ENCODE measurements at places on chromosomes 7 and 10. TPM values are rescaled to one million over a fixed set of nuclear protein-coding genes. Genes with fewer than 3 reads are reported as not detected.

Gene CPED1
- 27.6 TPM for total RNA-seq

Gene SPOCK2
- total RNA-seq = 2.6 TPM

Gene CRTAC1
- total RNA-seq = 27.0 TPM

Gene PSMC2
- total RNA-seq = 96.1 TPM

Gene CARD11
- total RNA-seq = 4.8 TPM

Gene FKBP6
- not detected for total RNA-seq

DNA sequence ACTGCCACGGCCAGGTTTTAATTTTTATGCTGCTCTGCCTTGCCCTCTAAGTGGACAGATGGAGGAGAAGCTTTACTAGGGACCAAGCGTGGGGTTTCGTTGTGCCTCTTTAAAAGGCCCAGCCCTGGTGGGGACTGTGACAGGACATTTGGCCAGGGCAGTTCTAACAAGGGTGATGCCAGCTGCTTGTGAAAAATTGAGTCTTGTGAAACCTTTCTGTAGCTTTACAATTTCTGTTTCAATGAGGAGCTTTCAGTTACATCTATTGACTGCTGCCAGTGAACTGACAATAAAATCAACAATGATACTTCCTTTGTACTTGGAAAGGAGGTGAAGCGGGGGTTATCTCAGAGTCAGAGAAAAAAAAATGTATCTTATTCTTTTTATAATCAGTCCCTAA lies 233.1 kb upstream of the CSTF2T start:
- DNase-seq = no peak

- no peak for DNase-seq
Observed at GRCh38 chr10:58265249-58265648, 2.4 kb downstream of the IPMK start.

DNA sequence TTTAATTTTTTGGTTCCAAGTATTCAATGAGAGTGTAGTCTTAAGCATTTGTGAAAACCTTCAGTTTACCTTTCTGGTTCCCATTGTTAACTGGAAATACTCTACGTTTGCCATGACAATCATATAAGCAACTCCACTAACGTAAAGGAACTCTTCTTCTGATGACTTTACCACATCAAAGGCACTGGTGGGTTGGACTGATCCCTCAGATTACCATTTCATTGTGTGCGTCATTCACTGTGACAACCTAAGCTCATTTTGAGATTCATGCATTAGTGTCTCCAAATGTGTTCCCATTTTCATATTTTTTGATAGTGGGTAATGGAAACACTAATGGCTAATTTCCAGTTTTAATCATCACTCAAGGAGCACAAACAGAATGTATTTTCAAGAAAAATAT lies 119.9 kb upstream of the COL1A2 start:
- no peak for DNase-seq

DNA sequence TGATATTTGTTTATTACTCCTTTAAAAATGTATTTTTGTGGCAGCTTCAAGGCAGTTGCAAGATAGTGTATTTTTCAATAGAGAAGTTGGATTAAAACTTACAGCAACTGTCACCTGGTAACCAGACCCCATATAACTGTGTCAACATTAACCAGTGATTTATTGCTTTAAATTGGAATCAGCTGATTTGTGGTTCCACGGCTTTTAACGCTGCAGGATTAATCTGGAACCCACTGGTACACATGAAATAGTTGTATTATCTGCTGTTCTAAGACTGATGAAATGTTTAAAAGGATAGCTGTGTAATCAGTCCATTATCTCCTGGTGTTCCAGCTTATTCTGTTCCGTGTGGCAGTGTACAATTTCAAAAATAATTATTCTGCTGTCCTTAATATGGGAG lies 180.2 kb downstream of the CELF2 start:
- DNase-seq = no peak

GRCh38 chr10:79058899-79059841 lies 9.6 kb upstream of the ZMIZ1 start:
- DNase-seq = no peak

GRCh38 chr7:130197094-130197493 lies 8.1 kb downstream of the TMEM209 start:
- no peak for DNase-seq

GRCh38 chr7:41294556-41295454 lies 408.1 kb downstream of the INHBA start:
- DNase-seq = no peak

DNA sequence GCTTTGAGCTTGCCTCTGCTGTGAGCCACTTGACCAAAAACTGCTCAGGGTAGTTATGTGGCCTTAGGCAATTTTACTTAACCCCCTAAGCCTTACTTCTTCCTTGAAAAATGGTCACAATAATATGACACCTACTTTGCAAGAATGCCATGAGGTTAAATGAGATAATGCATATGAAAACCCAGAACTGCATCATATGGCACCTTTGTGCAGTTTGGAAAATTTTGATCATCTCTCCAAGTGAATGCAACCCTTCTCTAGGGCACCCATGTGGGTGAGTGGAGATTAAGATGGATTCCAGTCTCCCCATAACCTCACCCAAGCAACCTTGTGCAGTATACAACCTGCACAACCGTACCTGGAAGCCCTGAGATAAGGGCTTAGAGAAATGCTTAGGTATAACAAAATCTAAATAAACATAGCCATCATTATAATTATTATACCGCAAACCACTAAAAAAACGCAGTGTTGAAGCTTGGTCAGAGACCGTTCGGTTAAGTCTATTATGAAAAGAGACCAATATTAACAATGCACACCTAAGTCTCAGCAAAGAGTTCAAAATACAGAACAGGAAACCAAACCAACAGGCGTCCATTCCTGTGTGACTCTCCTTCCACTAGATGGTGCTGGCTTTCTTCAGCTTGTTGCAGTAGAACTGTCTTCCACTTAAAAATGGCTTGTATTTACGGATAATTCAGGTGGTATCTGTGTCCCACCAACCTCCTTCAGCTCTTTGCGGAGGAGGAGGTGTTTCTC lies 21.0 kb upstream of the ASB15 start:
- DNase-seq = no peak

DNA sequence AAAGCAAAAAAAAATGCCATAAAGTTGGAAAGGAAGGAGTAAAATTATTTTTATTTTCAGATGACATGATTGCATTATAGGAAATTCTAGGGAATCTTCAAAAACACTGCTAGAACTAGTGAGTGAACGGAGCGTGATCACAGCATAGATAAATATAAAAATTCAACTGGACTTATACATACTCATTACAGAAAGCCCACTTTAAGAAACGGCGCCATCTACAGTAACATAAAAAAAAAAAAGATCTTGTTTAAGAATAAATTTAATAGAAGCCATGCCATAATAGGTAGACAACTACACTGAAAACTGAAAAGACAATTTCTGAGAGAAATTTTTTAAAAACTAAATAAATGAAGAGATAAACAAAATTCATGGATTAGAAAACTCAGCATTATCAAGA lies 623.1 kb upstream of the MGMT start:
- DNase-seq = no peak

DNA sequence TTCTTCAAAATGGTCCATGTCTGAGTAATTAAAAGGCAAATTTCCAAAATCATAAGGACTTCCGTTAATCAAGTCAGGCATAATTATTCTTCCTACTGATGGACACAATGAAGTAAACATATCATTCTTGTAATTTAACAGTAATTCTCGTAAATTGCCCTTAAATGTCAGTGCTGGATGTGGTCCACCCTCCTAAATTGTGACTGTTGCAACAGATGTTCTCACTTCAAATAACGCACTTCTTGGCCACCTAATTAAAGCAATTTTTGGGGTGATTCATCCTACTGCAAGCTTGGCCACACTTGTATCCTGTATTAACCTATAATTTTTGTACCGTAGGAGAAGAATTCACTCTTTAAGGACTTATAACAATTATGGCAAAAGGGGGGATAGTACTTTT lies 1.9 kb downstream of the COL1A2 start:
- DNase-seq = peak; percentile 38

DNA sequence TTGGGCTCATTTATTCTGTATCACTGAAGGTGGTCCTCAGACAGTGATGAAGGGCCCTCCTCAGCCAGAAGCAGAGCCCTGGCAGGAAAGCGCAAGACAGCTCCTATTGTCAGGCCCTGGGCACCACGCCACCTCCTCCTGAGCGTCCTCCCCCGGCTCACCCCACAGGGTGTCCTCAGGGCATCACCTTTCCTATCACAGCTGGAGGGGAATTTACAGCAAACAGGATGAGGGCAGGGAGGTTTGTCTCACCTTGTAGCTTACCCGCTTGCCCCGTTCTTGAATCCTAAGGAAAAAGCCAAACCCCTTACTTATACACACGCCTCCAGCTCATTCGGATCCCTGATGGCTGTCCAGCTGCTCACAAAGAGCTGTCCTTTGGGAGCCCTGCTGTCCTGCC lies 50.2 kb upstream of the LANCL2 start:
- DNase-seq = no peak

GRCh38 chr10:64750672-64751071 lies 1229.5 kb downstream of the REEP3 start:
- DNase-seq = no peak

- no peak for DNase-seq
Observed at GRCh38 chr7:26850193-26850651, 14.2 kb downstream of the SKAP2 start.

DNA sequence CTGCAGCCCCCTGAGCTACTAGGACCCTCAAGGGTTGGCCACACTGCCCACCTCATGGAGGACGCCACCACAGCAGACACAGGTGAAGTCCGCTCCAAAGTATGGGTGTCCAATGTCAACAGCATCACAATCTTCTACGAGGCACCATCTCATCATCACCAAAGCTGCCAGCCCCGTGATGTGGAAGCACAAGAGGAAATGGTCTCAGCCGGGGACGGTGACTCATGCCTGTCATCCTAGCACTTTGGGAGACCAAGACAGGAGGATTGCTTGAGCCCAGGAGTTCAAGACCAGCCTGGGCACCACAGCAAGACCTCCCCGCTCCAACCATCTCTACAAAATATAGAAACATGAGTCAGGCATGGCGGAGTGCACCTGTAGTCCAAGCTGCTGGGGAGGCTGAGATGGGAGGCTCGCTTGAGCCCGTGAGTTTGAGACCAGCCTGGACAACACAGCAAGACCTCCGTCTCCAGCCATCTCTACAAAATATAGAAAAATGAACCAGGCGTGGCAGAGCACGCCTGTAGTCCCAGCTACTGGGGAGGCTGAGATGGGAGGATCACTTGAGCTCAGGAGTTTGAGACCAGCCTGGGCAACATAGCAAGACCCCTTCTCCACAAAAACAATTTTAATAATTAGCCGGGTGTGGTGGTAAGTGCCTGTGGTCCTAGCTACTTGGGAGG lies 48.8 kb upstream of the MYL10 start:
- DNase-seq = no peak

- no peak for DNase-seq
Observed at GRCh38 chr7:50567715-50568261, 2.6 kb upstream of the DDC start.

Data from tibial nerve (tissue), 4 donors.